Pancreas (tissue), 10 donors: ENCODE measurements at places on chromosomes 6 and 20. TPM values are rescaled to one million over a fixed set of nuclear protein-coding genes. Genes with fewer than 3 reads are reported as not detected.

DNA sequence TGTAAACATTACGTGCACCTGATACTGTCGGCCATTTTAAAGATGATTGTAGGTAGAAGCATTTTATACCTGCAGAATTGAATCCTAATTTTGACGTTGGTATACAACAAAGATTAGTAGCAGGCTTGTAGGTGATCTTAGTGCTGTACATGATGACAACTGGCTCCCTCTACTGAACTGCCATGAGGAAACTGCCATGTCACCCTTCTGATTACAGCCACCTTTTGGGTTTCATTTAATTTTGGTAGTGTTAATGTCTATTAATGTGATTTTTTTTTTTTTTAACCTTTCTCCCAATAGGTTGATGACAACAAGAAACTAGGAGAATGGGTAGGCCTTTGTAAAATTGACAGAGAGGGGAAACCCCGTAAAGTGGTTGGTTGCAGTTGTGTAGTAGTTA, 2.3 kb downstream of the RPS12 start:
- no peak for DNase-seq

- DNase-seq, result no peak
Observed at GRCh38 chr6:169189686-169190085, 64.0 kb downstream of the THBS2 start.

DNA sequence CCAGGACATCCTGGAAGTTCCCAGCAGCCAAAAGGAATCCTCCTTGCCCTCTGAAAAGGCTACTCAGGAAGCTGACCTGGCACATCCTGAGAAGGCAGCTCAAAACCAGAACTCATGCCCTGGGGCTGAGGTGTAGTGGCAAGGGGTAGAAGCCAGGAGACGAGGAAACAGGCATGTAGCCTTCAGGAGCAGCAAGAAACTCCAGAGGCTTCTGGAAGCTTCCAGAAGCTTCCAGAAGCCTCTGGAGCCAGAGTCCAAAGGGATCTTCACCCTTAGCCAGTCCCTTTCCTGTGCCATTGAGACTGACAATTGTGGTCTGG, 43.9 kb downstream of the BMP7 start:
- DNase-seq, result no peak

- no peak for DNase-seq
Observed at GRCh38 chr6:138334000-138334399, 43.7 kb upstream of the SMIM28 start.

- DNase-seq, result no peak
Observed at GRCh38 chr6:162200945-162201690, 526.4 kb downstream of the PRKN start.

GRCh38 chr20:62461157-62461556, 14.6 kb downstream of the GATA5 start:
- DNase-seq, result no peak

DNA sequence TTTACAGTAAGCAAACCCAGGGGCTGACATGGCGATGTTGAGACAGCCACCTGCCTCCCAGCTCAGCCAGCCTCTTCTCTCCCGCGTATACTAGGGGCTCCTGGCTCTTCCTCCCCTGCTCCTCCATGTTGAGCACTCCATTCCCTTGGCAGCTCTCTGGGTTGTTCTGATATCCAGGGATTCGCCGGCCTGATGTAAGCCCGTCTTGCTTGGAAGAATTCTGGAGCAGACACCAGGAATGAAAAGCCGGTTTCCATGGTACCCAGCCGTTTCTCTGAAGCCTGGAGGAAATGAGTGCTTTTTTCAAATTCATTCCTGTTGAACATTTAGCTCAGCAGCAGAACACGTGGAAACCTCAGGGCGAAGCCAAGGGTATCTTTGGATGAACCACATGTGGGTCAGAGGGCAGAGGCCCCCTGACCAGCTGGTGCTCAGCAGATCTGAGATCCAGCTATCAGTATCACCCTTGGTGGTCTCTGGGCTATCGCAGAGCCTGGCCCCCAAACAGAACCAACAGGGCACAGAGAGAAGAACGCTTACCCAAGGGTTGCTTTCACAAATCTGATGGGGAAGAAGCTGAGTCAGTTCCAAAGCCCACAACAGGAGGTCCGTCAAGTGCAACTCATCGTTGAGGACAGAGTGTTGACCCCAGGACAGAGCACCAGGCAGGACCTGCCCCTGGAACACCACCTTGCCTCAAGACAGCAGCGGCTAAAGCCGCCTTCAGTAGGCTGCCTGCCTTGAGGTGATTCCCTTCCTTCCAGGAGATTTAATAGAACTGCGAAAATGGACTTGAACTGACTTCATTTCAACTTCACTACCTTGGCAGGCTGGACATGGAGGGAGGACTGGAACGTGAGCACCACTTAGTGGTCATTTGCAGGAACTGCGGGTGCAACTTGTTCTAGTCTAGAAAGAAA, 96.1 kb upstream of the RIN2 start:
- peak; percentile 54 for DNase-seq

Gene HLA-DQB2
- total RNA-seq, result 0.47 TPM

DNA sequence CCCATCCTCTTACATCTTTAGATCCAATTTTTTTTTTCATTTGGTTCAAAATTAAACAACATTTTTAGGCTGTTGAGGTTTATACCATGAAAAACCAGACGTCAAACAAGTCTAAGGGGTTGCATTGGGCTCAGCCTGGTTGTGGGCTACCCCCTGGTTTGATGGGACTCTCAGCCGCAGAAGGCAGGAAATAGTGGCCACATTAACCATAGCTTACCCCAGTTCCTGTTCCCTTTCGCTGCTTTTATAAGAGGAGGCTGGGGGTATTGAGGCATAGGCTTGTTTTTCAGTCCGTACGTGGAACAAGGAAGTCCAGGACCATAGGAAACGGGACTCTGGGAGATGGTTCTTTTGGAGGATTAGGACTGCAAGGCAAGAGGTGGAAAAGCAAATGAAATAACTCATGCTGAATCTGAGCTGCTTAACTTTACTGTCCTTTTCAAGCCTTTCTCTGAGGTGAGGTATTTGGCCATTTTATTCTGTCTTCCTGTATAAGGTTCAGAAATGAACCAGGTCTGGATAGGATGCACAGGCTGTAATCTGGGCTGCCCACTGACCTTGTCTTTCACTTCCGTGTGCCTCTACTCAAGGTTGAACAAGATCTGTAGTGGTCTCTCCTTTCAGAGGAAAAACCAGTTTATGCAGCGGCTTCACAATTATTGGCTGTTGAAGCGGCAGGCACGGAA, 7.7 kb downstream of the BRPF3 start:
- no peak for DNase-seq

Gene PPP1R14C
- total RNA-seq, result 0.43 TPM

DNA sequence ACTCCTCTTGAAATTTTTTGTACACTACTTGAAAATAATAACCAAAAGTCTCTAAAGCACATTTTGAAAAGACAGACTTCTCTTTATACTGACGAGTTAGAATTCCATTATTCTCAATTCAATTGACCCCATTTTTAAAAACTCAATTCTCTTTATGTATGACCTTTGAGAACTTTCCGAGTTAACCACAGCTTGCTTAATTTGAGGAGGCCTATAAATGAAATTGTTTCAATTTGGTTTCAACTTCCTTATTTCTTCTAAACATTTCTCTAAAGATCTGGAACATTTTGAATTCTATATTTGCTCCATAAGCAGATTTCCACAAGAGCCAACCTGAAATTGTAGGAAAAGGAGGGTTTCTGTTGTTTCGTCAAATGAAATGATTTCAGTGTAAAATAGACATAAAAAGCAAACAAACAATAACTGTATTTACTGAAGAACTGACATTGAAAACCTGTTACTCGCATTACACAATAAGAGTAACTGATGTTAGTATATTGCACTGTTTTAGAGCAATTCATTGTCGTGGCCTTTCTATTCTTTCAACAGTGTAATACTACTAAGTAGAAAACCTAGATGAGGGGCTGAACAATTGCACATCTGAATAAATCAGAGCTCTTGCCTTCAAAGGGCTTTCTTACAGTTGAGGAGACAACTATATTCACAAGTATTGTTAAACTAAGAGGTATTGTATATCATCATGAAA, 223.6 kb downstream of the HIVEP2 start:
- no peak for DNase-seq
